ENCODE measurements at places on chromosomes 2 and 18. TPM values are rescaled to one million over a fixed set of nuclear protein-coding genes. Genes with fewer than 3 reads are reported as not detected.

DNA sequence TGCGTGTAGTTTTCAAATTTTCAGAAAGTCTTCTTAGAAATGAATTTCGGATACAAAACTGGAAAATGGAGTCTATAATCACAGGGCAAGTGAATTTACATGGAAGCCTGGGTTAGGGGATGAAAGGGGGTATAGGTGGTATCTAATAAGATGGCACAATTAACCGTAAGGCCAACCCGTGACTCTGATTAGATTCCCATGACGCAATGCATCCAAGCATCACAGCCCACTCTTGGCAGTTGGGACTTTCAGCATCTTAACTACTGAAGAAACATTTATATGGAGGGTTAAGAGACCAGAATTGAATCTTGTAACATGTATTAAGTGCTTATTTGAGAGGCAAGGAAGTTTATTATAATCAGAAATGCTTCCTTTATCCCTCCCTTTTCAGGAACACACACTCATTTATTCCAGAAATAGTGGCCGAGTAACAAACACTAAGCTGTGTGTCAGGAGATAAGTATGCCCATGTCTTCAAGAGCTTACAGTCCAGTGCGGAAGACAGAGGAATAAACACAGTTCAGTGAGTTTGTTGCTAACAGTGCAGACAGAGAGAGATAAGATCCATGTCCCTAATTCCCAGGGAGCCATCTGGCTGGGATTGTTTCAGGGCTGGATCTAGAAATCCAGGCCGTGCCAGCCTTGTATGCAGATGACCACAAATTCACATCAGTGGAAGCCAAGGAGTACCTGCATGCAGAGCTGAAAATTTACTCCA, 151.2 kb downstream of the ANTXR1 start:
- DNase-seq: no peak

DNA sequence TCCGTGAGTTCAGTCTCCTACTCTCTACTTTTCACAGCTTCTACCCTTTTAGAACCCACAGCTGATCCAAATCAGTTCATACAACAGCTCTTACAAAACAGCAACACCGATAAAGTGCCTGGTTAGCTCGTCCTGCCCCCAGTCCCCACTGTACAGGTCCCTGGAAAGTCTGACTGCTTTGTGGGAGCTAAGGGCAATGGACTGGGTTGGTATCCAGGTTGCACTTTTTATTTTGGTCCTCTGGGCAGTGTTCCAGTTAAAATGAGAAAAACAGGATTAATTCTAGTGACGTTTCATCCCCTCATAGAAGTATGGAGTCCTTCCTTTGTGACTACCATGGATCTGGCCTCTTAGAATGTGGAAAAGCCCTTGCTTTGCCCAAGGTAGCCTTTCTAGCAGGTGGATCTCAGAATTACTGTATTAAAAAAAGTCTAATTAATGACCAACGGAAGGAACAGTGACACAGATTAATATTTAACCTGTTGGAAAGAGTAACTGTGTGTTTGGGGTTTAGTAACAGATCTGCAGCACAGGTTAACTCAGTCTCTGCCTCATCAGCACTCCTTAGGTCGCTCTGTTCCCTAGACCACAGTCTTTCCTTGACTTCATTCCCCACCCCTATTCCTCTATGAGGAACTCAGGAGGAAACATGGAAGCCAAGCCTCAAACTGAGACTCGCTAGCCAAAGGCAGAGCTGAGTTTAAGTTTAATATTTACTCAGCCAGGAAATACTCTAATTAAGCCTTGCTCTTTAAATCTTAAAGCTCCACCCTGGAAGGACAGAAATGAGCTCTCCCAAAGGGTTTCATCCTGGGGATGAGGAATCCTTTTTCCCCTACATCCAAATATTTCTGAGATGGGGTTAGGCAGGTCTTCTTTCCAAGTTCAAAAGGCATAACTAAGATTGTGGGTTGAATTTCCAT, 52.8 kb upstream of the ITGA6 start:
- no peak for DNase-seq

GRCh38 chr2:95728878-95729596, 137.2 kb downstream of the TRIM43 start:
- DNase-seq: peak; percentile 33

DNA sequence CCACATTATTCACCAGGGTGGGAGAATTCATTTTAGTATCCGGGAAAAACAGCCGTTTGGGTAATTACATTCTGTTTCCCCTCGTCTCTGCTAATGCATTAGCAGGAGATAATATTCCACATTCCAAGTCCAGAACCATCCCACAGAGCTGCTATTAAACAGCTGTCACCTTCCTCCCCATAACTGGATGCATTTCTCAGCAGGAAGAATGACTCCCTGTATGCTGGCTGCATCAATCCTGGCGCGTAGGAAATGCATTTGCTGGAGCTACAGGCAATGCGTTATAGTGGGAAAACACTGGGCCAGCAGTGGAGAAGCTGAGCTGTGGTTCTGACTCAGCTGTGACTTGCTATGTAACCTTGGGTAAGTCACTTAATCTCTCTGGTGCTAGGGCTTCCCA, 246.0 kb downstream of the CLIP4 start:
- no peak for DNase-seq

GRCh38 chr2:127847931-127848330, 10.0 kb downstream of the POLR2D start:
- no peak for DNase-seq

DNA sequence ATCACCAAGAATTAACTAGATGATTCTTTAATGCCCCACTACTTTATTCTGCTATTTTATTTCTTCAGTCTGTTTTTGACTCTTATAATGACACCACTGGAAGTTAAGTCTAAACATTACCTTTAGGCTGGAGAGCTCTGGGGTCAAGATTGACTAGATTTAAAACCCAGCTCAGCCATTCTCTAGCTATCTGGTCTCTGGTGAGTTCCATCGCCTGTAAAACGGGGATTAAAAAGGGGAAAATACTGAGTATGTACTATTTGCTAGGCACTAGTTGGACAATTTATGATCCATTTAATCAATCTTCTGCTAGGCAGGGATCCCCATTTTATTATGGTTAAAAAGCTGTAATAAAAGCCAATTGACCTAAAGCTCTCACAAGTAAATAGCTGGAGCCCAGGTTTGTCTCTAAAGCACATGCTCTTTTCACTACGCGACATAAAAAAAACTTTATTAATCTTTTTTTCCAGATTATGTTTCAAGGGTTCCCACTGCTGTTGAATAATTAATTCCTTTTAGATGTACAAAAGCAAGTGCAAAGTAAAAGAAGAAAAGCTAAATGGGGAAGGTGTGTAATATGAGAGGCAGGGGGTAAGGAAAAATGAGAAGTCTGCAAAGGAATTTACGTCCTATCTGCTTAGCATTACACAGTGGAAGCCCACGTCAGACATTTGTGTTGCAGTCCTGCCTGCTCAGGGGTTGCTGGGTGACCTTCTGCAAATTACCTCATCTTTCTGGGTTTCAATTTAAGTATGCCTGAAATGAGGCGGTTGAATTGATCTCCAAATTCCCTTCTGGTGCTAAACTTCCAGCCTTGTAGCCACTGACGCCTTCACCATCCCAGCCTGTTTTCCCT, 918 bp upstream of the NABP1 start:
- DNase-seq: no peak

The ETAA1 gene
- total RNA-seq: 8.8 TPM

The AMER3 gene
- total RNA-seq: 0.55 TPM

The CDK15 gene
- total RNA-seq: 0.94 TPM
